ENCODE measurements at places on chromosomes 2 and 18. TPM values are rescaled to one million over a fixed set of nuclear protein-coding genes. Genes with fewer than 3 reads are reported as not detected.

The ASAP2 gene
- total RNA-seq: 22.0 TPM

The MFF gene
- 157 TPM for total RNA-seq

The FBXO15 gene
- not detected for total RNA-seq

The SP9 gene
- total RNA-seq: 0.23 TPM

The CCDC102B gene
- total RNA-seq: not detected

The GALR1 gene
- not detected for total RNA-seq

The MBOAT2 gene
- total RNA-seq: 44.4 TPM

The CCBE1 gene
- 3.7 TPM for total RNA-seq

The C2orf15 gene
- 4.2 TPM for total RNA-seq

The TEKT4 gene
- not detected for total RNA-seq

The MC5R gene
- not detected for total RNA-seq

The MERTK gene
- total RNA-seq: 6.7 TPM

The ALPP gene
- not detected for total RNA-seq

The PPM1B gene
- total RNA-seq: 28.3 TPM

The ATP6V1B1 gene
- 66.9 TPM for total RNA-seq
